ENCODE measurements at places on chromosomes 5 and 9.
A peak's percentile ranks its signal among the peaks of the same experiment; 100 is the strongest.

- DNase-seq, result peak; percentile 35
Measured at GRCh38 chr9:88322906-88323566, 65.2 kb upstream of the SPIN1 start.

GRCh38 chr9:102069969-102070368, 331.5 kb upstream of the GRIN3A start:
- DNase-seq, result no peak

DNA sequence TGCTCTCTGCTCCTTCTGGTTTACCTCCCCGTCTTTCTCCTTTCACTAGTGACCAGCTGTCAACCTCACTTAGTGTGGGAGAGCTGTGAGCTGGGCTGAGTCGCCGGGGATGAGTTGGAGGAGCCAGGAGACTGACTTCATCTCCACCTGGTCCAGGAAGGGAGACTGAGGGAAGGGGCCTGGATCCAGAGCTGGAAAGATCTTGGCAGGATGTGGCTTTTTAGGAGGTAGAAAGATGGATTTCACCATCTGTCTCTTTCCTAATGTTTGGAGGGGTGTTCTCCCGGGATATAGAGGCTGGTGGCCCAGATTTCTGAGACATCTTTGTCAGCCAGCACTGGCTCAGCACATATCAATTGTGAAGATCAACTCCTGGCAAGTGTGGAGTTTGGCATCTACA, 37.1 kb upstream of the TNC start:
- DNase-seq, result no peak

DNA sequence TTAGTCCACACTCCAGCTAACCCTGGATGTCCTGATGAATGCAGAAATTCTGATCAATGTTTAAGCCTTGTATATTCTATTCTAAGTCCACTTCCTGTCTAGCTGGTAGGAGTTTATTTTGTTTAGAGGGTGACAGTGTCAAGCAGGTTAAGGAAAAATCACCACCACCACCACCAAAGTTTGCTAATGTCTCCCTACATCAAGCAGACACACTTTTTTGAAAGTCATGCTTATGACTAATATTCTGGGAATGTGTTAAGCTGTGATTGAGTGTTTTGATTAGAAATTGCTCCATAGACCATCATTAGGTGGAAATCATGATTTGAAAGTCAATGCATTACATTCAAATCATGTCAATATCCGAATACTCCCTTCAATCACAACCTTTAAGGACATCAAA, 1530.1 kb downstream of the MAT2B start:
- DNase-seq, result no peak

- DNase-seq, result no peak
Measured at GRCh38 chr9:120927269-120928014, 846 bp upstream of the TRAF1 start.

DNA sequence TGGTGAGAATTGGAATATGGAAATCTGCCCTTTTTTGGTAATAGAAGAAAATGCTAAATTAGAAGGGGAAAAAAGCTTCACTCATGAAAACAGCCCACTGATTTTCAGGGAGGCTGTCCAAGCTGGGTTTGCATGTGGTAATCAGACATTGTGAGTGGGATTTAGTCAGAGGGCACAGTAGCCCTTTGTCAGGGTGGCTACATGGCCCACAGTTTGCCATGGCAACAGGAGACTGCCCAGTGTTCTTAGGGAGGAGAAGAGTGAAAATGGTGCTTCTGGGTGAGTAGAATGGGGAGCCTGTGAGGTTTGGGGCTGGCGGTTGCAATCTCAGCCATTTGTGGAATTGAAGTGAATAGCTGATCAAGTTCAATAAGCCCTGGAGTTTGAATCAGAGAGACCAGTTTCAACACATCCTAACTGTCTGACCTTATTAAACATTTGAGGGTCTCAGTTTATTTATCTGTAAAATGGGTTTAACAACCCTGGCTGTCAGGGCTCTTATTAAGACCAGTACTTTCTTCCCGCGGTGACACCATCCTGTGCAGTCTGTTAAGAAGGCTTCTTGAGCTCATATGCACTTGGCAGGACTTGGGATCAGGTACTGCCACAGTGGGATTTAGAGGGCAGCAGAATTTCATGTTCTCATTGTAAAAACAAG, 107.6 kb upstream of the TNC start:
- no peak for DNase-seq

- no peak for DNase-seq
Measured at GRCh38 chr5:54997081-54997480, 11.7 kb upstream of the ESM1 start.

DNA sequence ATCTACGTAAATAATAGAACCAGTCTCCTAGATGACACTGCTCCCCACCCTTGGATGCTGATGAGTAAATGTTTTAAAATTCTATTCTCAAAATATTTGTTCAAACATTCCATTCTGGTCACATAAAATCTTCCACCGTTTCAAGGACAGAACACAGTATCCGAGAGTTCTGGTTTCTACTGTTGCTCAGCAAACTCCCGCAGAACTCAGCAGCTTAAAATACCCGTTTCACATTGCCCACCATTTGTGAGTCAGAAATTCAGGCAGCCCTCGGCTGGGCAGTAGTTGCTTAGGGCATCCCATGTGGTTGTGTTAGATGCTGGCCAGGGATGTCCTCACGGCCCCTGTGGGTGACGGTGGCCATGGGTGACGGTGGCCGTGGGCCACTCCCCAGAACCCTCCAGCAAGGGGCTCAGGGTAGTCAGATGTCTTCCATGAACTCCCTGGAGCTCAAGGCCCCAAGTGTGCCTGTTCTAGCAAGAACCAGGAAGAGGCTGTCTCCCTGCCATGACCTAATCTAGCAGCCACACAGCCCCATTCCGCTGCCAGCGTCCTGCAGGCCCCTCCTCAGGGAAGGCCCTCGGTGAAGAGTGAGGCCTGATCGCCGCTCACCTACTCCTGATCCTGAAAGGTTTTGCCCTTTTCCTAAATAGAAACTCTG, 17.4 kb downstream of the MGAT1 start:
- no peak for DNase-seq

- no peak for DNase-seq
Measured at GRCh38 chr9:137268538-137269201, 8.9 kb upstream of the TOR4A start.

GRCh38 chr5:75744355-75744754, 27.1 kb upstream of the POC5 start:
- DNase-seq, result no peak

DNA sequence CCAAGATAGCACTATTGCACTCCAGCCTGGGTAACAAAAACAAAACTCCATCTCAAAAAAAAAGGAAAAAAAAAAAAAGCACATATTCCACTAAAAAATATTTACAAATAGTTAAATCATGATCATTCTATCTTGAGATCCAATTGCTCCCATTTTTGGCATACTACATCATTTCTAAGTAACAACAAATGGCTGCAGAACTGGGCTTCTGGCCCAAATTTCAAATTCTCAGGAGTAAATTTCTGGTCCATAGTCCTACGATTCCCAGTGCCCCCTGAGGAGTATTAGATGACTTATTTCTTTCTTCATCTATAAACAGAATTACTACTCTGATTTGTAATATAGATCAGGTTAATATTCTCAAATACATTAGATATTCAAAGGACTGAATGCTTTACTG, 62.1 kb downstream of the CEMIP2 start:
- no peak for DNase-seq

GRCh38 chr9:3963643-3964369, 336.1 kb downstream of the GLIS3 start:
- DNase-seq, result no peak

GRCh38 chr9:94289691-94290090, 30.6 kb downstream of the ZNF169 start:
- no peak for DNase-seq

DNA sequence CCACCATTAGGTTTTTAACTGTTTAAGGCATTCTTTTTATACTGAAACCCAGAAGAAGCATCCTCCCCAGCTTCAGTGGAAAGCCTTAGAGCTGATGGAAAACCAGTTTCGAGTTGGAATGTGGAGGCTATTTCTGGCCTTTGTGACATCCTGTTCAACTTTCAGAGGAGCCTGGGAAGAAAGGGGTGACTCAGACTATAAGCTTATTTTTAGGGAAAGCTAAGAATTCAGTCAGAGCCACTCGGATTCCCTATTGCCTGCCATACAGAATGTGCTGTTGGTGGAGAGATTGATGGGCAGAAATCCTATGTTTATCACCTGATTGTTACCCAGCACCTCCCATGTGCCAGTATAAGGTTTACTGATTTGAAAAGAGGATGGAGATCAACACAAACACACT, 19.8 kb downstream of the PALM2AKAP2 start:
- DNase-seq, result no peak

DNA sequence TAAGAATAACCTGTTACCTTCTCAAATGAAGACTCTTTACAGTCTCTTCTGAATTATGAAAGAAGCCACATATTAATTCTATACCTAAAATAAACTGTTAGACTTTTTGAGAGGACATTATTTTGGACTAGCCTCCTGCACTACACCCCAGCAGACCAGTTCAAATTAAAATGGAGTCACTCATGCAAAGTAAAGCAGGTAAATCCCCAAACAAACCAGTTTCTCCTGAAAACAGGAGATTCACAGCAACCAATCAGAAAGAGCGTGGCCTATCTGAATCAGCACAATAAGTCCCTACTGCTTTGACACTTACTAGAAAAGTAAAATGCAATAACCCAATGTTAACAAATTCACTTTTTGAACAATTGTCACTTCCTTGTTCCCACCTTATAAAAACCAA, 58.8 kb downstream of the PTBP3 start:
- DNase-seq, result no peak

GRCh38 chr9:125024917-125025316, 84.0 kb upstream of the GOLGA1 start:
- no peak for DNase-seq

GRCh38 chr5:79074641-79075040, 5.1 kb downstream of the BHMT2 start:
- no peak for DNase-seq

DNA sequence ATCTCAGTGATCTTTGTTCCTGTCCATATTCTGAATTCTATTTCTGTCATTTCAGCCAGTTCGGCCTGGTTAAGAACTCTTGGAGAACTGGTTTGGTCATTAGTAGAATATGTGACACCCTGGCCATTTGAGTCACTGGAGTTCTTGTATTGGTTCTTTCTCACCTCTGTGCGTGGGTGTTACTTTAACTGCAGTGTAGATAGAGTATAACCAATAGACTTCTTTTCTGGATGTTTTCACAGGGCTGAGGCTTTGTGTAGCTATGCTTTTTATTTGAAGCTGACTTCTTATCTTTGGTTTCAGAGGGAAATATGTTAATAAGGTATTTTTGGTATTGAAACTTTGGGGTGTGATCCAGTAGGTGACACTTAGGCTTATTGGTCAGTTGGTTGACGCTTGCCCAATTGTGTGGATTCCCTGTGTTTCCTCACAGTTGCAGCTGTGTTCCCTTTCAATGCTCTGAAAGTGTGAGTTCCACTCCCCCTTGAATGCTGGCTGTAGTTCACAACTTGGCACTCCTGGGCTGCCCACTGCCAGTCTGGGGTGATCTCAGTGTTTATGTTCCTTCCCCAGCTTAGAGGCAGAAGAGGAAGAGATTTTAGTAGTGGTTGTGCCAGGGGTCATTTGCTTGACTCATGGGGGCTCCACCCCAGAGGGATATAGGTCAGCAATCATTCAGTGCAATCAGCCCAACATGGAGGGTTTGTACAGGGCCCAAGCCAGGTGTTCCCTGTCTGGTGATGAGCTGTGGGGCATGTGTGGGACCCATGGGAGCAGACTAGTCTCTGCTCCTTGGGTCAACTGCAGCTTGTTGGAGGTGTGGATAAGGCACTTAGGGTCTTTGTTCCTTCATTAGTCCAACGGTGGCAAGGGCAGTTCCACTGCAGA, 34.9 kb upstream of the TEK start:
- DNase-seq, result no peak

DNA sequence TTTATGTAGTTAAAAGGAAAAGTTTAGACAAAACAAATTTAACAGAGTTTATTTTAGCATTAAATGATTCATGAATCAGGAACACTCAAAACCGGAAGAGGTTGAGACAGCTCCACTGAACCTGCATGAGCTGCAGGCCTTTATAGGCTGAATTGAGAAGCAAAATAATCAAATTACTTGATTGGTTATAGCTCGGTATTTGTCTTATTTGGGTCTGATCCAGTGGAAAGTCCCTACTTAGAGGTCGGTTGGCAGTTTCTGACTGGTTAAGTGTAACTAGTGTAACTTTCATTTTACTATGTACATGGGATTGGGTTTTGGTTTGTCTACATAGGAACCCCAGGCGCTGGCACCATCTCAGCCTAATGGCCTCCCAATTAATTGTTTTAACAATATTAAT, 74.1 kb upstream of the PIK3R1 start:
- DNase-seq, result no peak

DNA sequence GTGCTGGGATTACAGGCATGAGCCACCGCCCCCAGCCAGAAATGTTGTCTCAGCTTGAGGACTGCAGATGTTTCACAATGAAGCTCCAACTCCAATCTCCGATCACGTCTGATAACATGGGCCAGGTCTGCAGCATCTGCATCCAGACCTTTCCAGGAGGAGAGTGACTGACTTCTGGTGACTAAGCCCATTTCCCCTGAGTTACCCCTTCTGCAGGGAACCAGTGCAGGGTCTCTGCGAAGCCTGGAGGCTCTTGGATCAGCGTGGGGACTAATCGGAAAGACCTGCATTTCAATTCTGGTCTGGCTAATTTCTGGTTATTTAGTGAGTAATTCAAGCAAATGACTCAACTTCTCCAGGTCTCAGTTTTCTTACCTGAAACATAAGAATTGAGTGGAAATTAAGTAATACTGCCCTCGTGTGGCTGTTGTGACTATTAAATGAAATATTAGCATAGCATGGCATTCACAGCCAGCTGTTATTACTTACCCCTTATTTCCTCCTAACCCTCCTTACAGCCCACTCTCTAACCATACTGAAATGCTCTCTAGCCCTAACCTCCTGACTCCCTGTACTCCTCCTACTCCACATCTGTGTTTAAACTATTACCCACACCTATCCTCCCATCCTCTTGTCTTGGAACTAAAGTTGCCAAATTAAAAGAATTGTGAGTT, 2.2 kb upstream of the GNPDA1 start:
- peak; percentile 23 for DNase-seq

- no peak for DNase-seq
Measured at GRCh38 chr5:171630350-171631065, 155.1 kb upstream of the SMIM23 start.

Data from T follicular helper cell (primary cell).